ENCODE measurements at places on chromosomes 16 and 17.

GRCh38 chr16:14357328-14357727, 272.7 kb downstream of the PARN start:
- DNase-seq: no peak

DNA sequence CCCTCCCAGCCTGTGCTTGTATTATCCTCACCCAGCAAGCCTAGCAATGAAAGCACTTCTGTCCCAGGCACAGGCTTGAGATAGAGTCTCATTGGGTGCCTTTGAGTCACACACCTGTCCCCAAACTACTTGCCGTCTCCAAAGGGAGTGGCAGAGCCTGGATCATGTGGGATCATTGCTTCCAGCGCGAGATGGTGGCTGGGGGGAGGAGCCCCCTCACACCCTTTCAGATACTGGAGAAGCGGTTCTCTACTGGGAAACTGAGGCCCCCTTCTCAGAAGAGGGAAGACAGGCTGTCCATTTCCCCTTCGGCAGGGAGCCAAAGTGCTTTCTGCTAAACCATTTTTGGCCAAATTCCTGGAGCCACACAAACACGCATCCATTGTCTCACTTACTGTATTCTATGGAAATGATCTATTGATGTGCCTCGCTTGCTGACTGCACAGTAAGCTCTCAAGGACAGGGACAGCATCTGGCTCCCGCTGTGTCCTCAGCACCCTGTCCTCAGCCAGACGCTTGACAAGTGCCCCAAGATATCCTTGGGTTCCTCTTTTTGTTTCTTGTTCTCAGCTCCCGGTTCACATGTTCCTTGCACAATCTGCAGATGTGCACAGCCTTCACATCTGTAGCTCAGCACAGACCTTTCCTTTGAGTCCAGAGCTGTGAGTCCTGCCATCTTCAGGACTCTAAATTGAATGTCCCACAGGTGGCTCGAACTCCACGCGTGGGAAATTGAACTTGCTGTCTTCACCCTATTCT, 26.0 kb upstream of the DLX3 start:
- DNase-seq: no peak

- DNase-seq: no peak
These were observed 165.2 kb upstream of the CHMP6 start for GRCh38 chr17:80826346-80826954.

DNA sequence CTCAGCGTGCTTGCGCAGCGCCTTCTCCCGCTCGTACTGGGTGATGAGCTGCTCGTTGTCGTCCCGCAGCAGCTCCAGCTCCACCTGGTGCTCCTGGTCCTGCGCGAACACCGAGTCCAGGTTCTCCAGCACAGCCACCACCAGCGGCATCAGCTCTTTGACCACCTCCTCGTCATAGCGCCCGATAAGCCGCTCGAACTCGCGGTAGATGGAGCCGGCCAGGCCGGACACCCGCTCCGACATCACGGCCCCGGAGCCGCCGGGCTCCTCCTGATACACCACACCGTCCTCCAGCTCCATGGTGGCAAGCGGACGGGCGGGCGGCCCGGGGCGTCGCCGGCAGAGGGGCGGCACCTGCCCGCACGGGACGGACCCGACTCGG, 320 bp downstream of the SPAG9 start:
- DNase-seq: peak; percentile 52

DNA sequence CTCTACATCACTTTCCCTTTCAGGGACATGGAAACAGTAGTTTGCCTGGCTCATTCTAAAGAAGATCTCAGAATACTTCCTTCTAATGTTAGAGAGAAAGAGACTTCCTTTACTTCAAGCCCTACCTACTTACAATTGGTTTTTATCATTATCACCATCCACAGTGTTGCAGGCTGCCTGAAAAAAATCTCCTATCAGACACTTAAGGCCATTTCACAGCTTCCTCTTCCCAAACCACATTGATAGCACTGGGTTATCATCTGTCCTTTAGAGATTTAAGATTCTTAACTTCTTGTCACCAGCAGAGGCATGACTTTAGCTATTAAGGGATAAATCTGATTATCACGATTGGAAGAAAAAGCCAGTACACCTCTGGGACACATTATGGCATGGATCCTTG, 178.5 kb upstream of the TBX2 start:
- no peak for DNase-seq

GRCh38 chr17:59300941-59301340, 30.5 kb upstream of the YPEL2 start:
- no peak for DNase-seq

DNA sequence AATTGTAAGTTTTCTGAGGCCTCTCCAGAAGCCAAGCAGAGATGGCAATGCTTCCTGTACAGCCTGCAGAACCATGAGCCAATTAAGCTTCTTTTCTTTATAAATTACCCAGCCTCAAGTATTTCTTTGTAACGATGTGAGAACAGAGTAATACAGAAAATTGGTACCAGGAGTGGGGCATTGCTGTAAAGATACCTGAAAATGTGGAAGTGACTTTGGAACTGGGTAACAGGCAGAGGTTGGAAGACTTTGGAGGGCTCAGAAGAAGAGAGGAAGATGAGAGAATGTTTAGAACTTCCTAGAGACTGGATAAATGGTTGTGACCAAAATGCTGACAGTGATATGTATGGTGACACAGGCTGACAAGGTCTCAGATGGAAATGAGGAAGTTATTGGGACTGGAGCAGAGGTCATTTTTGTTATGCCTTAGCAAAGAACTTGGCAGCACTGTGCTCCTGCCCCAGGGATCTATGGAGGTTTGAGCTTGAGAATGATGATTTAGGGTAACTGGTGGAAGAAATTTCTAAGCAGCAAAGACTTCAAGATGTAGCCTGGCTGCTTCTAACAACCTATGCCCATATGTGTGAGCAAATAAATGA, 23.1 kb downstream of the PRDM7 start:
- DNase-seq: no peak

DNA sequence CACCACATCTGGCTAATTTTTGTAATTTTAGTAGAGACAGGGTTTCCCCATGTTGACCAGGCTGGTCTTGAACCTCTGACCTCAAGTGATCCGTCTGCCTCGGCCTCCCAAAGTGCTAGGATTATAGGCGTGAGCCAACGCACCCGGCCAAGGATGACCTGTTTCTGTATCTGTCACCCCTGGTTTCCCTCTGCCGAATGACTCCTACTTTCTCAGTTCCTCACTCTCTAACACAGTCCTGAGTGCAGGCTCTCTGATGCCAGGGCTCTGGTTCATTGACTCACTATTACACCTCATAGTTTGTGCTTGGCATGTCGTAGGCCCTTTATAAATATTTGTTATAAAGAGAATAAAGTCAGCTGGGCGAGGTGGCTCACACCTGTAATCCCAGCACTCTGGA, 10.7 kb upstream of the PRPF8 start:
- DNase-seq: no peak

GRCh38 chr17:72591289-72592241, 470.7 kb downstream of the SOX9 start:
- DNase-seq: no peak

GRCh38 chr17:57852092-57852954, 2.5 kb upstream of the MRPS23 start:
- DNase-seq: no peak

DNA sequence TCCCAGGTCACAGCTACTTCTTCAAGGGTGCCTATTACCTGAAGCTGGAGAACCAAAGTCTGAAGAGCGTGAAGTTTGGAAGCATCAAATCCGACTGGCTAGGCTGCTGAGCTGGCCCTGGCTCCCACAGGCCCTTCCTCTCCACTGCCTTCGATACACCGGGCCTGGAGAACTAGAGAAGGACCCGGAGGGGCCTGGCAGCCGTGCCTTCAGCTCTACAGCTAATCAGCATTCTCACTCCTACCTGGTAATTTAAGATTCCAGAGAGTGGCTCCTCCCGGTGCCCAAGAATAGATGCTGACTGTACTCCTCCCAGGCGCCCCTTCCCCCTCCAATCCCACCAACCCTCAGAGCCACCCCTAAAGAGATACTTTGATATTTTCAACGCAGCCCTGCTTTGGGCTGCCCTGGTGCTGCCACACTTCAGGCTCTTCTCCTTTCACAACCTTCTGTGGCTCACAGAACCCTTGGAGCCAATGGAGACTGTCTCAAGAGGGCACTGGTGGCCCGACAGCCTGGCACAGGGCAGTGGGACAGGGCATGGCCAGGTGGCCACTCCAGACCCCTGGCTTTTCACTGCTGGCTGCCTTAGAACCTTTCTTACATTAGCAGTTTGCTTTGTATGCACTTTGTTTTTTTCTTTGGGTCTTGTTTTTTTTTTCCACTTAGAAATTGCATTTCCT, 3.4 kb upstream of the LPCAT2 start:
- DNase-seq: no peak

DNA sequence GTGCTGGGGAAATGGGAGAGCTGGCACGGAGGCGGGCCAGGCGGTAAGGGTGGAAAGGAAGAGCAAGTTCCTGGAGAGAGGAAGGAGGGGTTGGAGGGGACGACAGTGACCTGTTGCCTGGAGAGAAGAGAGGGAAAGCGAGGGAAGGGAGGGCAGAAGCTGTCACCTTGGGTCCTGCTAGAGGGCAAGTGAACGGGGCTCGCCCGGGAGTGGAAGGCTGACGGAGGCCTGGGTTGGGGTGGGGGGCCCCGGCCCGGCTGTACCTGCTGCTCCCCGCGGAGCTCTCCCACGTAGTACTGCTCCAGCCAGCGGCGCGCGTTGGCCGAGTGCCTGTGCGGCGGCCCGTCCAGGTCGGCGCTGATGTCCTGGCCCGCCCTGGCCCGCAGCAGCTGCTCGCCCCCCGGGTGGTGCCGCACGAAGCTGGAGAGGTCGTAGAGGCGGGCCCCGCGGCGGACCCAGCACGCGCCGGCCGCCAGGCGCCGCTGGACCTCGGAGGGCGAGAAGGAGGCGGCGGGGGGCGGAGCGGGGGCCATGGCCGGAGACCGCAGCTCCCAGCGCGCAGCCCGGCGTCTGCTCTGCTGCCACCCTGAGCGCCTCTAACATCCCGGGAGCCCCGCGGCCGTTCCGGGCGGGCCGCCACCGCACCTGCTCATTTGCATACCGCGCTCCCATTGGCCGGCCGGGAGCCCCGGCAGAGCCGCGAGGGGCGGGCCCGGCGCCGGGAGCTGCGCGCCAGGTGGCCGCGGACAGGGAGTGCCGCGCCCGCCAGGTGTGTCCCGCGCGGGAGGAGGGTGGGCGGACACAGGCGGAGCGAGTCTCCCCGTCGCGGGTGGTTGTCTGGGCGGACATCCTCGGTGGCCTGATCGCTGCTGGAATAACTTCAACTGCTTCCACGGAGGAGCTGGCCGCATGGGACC, at the start of gene FA2H:
FA2H (minus strand) TSS at position 598 of the 917 bp plus-strand sequence; CDS start at position 533, 65 bp downstream.
- DNase-seq: peak; percentile 98

GRCh38 chr17:44386182-44386525, 3.3 kb downstream of the ITGA2B start:
- DNase-seq: no peak

DNA sequence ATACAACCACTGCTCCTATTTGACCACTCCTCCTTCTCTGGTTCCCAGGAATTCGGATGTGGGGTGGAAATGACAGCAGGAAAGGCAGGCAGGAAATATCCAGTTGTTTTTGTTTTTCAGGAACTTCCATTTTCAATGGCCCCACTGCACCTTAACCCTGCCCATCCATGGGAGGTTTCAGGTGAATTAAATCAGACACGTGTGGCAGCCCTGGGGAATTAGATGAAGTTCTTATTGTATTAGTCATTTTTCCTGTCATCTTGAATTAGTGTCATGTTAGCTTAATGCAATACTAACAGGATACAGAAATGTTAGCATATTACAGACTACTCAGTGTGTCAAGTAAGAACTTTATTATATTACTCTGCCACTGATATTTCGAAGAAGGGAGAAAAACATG, 146.4 kb downstream of the CHD9NB start:
- peak; percentile 26 for DNase-seq

- DNase-seq: no peak
These were observed 4.1 kb upstream of the SLC38A10 start for GRCh38 chr17:81298991-81299738.

GRCh38 chr17:83194761-83195329, 115.4 kb downstream of the METRNL start:
- DNase-seq: no peak

DNA sequence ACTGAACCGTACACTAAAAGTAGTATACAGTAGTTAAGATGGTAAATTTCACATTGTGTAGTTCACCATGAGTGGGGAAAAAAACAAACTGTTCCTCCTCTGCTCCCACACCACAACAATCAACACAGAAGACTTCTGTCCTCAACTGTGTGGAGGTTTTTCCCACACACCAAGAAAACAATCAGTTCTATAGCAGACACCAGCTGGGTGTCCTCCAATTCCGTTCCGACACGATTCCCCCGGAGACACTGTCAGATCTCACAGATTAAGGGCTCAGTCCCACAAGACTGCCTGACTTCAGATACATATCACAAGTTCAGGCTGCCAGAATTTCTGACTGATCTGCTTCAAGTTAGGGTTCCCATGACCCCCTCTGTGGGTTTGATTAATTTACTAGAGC, 31.8 kb downstream of the BBS2 start:
- no peak for DNase-seq

DNA sequence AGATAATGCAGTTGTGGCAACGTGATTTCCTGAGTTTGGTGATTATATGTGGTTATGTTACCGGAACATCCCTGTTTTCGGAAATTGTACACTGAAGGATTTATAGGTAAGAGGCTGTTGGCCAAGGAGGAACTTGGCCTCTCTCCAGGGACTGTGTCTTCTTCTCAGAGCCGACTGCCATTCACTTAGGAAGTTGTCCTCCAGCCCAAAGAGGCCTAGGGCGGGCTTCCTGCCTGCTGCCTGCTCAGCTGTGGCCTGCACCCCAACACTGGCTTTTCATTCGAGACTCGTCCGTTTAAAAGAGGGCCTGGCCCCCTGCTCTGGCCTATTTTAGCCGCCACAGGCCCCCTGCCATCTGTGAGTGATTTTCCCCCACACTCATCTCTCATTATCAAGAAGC, 64.3 kb downstream of the ZDHHC7 start:
- no peak for DNase-seq

DNA sequence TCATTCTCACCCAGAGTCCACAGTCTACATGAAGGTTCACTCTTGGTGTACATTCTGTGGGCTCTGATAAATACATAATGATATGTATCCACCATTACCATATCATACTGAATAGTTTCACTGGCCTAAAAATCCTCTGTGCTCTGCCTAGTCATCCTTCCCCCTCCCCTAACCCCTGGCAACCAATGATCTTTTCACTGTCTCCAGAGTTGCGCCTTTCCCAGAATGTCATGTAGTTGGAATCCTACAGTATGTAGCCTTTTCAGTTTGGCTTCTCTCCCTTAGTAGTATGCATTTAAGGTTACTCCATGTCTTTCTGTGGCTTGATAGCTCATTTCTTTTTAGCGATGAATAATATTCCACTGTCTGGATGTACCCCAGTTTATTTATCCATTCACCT, 101.3 kb downstream of the NOG start:
- DNase-seq: no peak

Data from RWPE1 (cell line).